Vein endothelial cell (primary cell): ENCODE measurements at places on chromosomes 1 and 21. TPM values are rescaled to one million over a fixed set of nuclear protein-coding genes. Genes with fewer than 3 reads are reported as not detected.

The OR2L5 gene
- not detected in 2 replicates for total RNA-seq

The OBSCN gene
- 2.9 and 3.6 TPM in 2 replicates for total RNA-seq

The CD53 gene
- total RNA-seq: not detected in 2 replicates

The YOD1 gene
- 8.2 and 10.3 TPM in 2 replicates for total RNA-seq

The SPRR2F gene
- total RNA-seq: not detected in 2 replicates

The DCST1 gene
- total RNA-seq: not detected in 2 replicates

The DPH5 gene
- 21.9 and 22.4 TPM in 2 replicates for total RNA-seq

The AMY1A gene
- total RNA-seq: not detected in 2 replicates

The ATP6V1G3 gene
- total RNA-seq: 0.33 TPM in 1 of 2 replicates, not detected in the other

The RHBDL2 gene
- total RNA-seq: 0.10 TPM in 1 of 2 replicates, not detected in the other

The CADM3 gene
- total RNA-seq: 1.3 and 1.7 TPM in 2 replicates

The KLHDC8A gene
- not detected in 2 replicates for total RNA-seq

The STYXL2 gene
- not detected in 2 replicates for total RNA-seq

The CSF1 gene
- total RNA-seq: 21.0 and 22.5 TPM in 2 replicates

The FCGR1A gene
- total RNA-seq: not detected in 2 replicates

The LCE1E gene
- total RNA-seq: not detected in 2 replicates

The BSND gene
- not detected in 2 replicates for total RNA-seq

The OR2L2 gene
- under 0.01 TPM in 1 of 2 replicates, not detected in the other for total RNA-seq
